DMS53 (cell line): ENCODE measurements at places on chromosomes 2 and 18.

DNA sequence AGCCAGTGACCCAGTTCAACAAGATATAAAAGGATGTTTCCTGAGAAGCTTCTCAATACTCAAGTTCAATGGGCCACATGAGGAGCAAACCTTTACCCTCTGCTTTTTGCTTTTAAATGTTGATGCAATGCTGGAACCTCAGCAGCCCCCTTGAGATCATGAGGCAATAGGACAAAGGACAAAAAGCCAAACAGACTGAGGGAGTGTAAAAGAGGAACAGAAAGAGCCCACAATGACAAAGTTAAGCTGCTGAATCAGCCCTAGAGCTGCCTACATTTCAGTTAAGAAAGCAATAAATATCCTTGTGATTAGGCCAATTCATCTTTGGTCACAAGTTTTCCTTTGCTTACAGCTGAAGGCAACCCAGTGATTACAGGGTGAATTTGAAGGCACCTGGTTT, 76.9 kb downstream of the MRO start:
- DNase-seq, result no peak

- no peak for DNase-seq
Observed at GRCh38 chr18:37701967-37702366, 136.4 kb upstream of the CELF4 start.

- DNase-seq, result peak; percentile 35
Observed at GRCh38 chr2:97730245-97730644, 16.9 kb downstream of the ZAP70 start.

DNA sequence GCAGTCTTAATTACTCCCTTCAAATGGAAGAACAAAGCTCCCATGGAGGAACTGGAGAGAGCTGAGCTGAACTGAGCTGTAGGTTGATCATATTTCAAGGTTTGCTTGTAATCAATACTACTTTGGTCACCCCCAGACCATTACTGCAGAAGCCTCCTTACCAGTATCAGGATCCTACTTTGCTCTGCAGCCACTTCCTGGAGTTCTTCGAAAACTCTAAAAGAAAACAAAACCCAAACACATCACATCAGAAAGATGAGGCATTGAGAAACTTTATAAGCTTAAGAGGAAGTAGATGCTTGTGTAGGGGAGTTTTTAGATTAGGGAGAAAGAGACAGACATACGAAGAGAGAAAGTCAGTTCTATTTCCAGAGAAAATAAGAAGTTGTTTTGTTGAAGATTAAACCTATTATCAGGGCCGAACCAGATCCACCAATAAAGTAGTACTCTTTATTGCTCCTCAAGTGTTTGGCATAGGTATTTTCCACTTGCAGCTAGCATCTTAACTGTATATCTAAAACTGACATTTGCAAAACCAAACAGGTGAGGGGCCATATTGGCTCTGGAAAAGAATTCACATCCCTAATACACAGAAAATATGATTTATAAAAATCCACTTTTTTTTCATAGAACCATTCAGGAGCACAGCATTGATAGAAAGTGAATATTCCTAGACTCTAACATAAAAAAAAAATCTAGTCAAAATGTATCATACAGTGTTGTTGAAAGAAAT, 166.9 kb upstream of the KLF7 start:
- DNase-seq, result no peak

DNA sequence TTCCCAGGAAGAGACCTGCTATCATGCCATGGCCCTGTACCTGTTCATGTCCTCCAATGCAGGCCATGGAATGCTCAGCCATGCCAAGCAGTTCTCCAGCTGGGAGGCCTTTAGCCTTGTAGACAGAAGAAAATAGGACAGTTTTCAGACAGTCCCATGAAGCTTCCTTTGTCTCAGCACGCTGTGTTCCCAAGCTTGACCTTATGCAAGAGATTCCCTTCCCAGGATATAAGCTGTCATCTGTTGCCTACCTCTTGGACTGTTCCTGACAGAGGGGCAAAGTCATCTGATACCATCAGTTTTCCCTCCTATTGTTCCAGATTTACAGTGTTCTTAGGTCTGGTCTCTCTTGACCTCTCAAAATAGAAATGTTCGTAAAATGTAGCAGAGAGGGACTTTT, 96.6 kb upstream of the EML6 start:
- DNase-seq, result no peak

GRCh38 chr18:73614812-73615211, 532.8 kb downstream of the FBXO15 start:
- DNase-seq, result no peak

DNA sequence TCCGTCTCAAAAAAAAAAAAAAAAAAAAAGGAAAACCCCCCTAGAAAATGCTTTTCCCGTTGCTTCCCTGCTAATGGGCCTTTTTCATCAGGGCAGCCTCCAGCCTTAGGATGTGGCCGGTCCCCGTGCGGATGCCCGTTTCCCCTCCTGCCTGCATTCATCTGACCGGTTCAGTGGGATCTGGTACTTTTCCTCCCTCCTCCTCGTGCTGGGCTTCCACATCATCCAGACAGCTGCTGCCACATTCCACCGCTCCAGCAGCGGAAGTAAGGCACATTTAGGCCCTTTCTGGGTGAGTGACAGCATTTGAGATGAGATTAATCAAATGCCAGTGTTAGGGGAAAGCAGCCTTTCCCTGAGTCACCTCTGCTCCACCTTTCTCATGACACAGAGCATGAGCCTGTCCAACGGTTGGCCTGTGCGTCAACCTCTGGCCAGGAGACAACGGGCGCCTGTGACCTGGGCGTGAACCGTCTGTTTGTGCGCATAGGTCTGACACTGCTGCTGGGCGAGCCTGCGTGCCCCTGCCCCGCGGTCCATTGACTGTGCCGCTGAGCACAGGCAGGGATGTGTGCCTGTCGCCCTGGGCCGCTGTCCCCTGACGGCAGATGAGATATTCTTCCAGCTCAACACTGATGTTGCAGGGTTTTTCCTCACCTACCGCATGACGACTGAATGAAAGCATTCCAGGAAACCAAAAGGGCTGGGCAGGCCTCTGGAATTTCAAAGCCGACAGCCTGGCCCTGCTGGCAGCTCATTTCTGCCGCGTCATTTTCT, 174.0 kb downstream of the TGIF1 start:
- DNase-seq, result peak; percentile 98

GRCh38 chr2:98927027-98927426, 9.0 kb downstream of the CRACDL start:
- no peak for DNase-seq

- DNase-seq, result no peak
Observed at GRCh38 chr2:27296481-27296880, 11.8 kb downstream of the UCN start.

DNA sequence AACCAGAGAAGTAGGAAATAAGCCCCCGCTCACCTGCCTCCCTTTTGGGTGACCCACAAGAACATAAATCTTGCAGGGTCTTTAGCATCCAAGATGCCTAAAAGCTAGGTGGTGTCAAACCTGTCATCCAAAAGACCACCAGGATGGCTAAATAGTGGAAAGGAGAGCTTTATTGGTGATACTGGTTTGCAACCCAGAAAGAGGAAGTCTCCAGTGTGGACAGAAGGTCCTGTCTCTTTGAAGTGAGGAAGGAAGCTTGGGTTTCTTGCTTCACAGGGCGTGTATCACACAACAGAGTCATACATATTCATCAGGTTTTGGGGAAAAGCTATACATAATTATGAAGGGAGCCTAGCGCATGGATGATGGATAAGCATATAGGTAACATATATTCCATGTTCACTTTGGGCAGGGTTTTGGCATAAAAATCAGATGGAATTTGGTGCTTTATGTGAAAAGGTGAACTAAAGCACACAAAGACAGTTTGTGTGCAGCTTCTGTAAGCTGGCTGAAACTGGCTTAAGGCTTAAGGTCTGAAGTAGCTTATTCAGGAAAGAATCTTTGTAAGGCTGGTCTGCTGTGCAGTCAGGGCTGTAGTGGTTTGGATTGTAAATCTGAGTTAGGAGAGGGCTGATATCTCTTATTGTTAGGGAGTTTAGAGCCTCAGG, 102.2 kb upstream of the MSH2 start:
- peak; percentile 7 for DNase-seq

DNA sequence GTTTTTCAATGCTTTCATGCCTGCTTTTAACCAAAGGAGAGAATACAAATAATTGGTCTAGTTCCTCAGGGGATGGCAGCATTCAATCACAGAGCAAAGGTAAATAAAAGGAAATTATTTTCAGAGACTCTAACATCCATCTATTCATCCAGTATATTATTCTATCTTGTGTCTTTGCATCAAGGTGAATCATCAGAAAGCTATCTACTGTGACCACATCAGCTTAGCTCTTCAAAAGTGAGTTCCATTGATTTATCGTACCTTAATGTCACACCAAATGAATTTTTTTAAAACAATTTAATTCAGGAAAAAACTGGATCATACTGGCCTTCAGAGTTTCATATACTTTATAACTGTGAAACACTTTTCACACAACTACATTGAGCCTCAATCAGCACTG, 66.1 kb downstream of the CHN1 start:
- DNase-seq, result peak; percentile 15

DNA sequence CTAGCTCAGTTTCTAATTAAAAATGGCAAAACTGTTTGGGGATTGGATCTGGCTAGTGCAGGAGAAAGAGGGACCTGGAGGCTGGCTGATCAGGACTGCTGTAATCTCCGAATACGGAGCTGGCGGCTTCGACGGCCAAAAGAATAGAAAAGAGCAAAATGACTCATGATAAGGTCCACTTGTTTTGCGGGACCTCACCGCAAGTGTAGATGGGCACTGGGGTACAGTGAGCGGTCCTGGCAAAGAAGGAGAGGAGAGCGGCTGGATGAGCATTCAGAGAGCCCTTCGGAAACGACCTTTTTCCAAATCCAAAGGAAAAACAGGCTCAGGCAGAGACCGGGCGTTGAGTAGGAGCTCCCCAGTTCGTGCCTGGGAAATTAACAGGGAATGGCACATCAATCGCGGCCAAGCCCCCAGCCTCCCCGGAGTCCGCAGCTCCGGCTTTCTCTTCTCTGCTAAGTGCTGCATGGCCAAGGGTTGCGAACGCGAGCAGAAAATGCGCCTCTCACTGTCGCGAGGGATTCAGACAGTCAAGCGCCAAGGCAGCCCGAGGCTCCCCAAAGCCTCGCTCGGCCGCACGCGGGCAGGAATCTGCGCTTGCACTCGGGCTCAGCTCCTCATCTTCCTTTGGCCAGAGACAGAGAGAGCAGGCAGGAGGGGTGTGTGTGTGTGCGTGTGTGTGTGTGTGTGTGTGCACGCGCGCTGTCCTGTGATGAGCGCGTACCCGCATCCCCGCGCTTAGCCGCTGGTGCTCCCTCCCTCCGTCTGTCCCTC, 1.8 kb downstream of the DCC start:
- DNase-seq, result peak; percentile 72

GRCh38 chr2:173271135-173271534, 83.5 kb upstream of the CDCA7 start:
- no peak for DNase-seq

GRCh38 chr18:79528316-79528695, 132.6 kb downstream of the NFATC1 start:
- DNase-seq, result no peak

DNA sequence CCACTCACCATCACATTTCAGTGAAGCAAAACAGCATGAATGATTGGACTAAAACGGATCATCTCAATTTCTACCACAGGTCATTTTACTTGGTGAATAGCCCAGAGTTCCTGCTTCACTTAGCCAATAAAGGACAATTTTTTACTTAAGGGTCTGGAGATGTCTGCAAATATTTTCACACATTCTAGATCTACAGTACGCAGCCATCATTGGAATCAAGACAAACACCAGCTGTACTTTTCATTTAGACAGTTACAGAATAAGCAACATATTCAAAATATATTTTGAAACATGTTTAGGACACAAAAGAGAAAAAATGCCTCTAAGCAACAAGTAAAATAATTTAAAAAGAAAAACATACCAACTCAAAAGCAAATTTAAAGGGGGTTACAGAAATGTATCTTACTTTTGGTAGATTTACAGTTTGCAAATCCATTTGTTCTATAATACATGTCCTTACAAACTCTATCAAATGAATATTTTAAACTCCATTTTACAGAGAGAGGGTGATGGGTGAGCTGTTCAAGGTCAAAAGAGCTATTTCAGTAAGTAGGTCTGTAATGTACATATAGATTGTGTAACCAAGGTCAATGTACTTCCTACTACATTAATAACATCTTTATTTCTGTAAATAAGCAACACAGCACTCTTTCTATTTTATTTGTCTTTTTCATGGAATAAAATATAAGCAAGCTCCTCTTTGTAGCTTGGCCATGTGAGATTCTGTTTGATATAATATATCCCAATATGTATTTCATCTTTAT, 13.4 kb downstream of the PPP1R1C start:
- no peak for DNase-seq

DNA sequence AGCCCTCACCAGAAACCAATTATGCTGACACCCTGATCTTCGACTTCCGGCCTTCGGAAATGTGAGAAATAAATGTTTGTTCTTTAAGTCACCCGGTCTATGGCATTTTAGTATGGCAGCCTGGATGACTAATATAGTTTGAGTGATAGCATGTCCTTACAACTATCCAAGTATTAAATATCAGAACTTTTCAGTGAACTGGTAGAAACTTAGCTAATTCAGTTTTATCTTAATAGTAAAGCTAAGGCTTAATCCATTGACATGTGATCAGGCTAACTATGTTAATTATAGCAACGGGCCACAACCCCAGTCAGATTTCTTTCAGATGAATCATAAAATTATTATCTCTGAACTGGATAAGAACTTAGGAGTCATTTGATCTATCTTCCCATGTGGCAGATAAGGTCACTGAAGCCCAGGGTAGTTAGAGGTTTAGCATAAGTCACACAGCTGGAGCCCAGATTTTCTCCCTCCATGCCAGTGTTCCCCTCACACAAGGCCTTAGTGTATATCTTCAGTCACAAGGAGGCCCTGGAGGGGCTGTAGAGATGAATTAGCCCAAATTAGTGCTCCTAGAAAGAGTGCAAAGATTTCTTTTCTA, 40.7 kb upstream of the UPP2 start:
- DNase-seq, result no peak

GRCh38 chr2:217695033-217695520, 307.7 kb downstream of the TNS1 start:
- no peak for DNase-seq

DNA sequence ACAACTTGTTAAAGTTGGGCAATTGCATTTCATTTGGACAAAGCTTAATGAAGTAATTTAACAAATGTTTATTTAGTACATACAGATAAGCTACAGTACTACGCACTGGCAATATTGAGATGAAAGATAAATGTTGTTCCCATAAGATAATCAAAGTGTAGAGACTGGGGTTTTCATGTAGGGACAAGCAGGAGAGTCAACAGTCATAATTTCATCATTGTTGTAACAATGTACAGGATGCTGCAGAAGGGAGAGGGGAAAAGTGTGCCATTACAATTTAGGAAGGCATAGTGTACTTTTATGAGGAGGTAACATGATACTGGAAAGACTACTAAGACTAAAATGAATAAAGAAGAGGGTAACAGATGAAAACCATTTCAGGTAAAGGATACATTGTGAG, 441.6 kb downstream of the ERBB4 start:
- no peak for DNase-seq

GRCh38 chr2:206488623-206489022, 45.3 kb downstream of the ADAM23 start:
- DNase-seq, result no peak

GRCh38 chr18:49094136-49094535, 143.4 kb upstream of the SMAD7 start:
- DNase-seq, result no peak
